ENCODE measurements at places on chromosomes 1 and 21.

DNA sequence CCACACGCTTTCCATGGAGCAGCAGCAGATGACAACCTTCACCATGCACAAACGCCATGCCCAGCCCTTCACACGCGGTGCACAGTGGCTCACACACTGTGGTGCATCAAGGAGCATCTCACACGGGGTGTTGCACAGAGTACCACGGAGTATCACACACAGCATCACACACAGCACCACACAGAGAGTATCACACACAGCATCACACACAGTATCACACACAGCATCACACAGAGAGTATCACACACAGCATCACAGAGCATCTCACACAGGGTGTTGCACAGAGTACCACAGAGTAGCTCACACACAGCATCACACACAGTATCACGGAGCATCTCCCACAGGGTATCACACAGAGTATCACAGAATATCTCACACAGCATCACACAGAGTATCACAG, 122.2 kb upstream of the RAB4A start:
- DNase-seq, result no peak

DNA sequence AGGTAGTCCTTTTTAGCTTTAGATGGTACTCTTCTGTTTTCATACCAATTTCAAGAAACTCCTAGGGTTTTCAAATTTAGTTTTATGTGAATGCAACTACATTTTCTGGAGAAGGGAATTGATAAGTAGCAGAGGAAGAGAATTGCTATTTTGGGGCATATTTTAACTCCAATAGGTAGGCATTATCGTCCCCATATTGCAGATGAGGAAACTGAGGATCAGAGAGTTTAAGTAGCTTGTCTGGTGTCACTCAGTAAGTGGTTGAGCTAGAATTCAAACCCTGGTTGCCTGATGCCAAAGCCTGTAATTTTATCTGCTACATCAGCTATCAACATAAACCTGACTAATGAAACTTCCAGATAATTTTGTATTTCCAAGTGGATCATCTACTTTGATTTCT, 1.9 kb downstream of the NFYC start:
- DNase-seq, result no peak

GRCh38 chr1:17579951-17580939, 40.7 kb downstream of the ARHGEF10L start:
- no peak for DNase-seq

- DNase-seq, result no peak
Observed at GRCh38 chr1:180881806-180882509, 30.7 kb upstream of the KIAA1614 start.

All from stimulated activated CD8-positive, alpha-beta memory T cell treated with anti-CD3 and anti-CD28 coated beads, Interleukin-15, amount 100 ng/mL, for 24 hours (primary cell).